Peyer's patch (tissue), 4 donors: ENCODE measurements at places on chromosomes 12 and 14.

DNA sequence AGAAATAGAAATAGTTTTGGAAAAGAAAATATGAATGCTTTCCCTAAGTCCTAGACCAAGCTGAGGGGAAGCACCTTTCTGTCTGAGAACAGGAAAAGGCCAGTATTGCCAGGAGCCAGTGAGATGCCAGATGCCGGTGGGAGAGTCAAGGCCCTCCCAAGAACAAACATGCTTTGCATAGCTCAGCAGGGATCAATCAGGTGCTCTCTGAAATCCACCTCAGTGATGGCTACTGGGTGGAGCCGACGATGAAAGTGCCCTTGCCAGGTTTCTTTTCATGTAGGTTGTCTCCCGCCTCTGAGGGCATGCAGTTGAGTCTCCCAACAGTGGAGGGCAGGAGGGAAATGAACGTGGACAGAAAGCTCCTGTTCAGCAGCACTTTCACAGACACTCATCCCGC is 28.3 kb downstream of the DEGS2 start:
- peaks cover 58% of the 10 kb centered on the region for H3K36me3 ChIP-seq
- H3K4me3 ChIP-seq, result no peak overlapping the region
- H3K27me3 ChIP-seq, result no peaks in the 10 kb centered on the region
- H3K27ac ChIP-seq, result no peak overlapping the region

DNA sequence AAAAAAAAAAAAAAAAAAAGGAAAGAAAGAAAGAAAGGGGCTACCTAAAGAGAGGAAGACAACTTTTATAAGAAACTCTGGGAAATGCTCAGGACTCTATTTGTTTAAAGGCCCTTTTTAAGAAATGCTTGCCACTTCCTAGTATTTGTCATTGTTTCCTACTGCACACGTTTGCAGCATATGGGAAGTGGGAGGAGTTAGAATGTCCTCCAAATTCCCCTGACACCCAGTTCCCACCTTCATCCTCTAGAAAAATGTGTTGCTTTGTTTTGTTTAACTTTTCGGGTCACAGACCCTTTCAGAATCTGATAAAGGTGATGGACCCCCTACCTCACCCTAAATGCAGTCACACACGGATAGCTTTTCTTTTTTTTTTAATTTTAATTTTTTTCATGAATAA is 40.8 kb downstream of the NINJ2 start:
- H3K36me3 ChIP-seq, result no peaks in the 10 kb centered on the region
- no peaks in the 10 kb centered on the region for H3K27me3 ChIP-seq
- no peaks in the 10 kb centered on the region for H3K4me1 ChIP-seq
- DNase-seq, result no peak
- H3K4me3 ChIP-seq, result no peak overlapping the region

GRCh38 chr14:104926619-104927431 is 2.1 kb downstream of the PLD4 start:
- no peak overlapping the region for H3K4me3 ChIP-seq
- no peaks in the 10 kb centered on the region for H3K36me3 ChIP-seq
- H3K27me3 ChIP-seq, result no peaks in the 10 kb centered on the region
- no peaks in the 10 kb centered on the region for H3K4me1 ChIP-seq

DNA sequence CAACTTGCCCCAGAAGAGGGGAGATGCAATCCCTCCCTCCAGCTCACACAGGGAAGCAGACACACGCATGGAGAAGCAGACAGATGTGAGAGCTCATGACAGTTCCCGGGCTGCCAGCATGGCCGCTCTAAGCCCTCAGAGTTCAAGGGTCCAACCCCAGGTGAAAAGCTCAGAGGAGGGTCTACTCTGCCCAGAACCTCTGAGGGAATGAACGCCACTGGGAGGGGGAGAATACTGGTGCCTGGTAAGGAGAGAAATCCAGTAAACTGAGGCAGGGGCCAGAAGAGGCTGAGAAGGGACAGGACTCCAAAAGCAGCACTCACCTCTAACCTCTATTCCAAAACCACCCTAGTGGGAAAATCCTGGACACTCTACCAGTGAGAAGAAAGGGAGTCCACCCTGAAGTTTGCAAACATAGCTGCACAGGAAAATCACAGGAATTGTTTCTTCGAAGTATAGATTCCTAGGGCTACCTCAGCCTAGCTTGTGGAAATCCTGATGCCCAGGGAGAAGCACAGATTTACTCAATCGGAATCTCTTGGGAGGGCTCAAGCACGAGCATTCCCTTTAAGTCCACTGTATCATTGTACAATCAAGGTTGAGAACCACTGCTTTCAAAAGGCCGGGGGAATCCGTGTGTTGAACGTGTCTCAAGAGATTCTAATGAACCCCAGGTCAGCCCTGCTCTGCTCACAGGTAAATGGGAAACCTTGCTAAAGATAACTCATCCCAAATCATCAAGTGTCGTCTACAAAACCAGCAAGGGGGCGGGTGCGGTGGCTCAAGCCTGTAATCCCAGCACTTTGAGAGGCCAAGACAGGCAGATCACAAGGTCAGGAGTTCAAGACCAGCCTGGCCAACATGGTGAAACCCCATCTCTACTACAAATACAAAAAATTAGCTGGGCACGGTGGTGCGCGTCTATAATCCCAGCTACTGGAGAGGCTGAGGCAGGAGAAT is 34.3 kb upstream of the PLEKHG6 start:
- no peak overlapping the region for H3K4me3 ChIP-seq
- no peaks in the 10 kb centered on the region for H3K27me3 ChIP-seq
- DNase-seq, result no peak
- peaks cover 26% of the 10 kb centered on the region for H3K4me1 ChIP-seq

DNA sequence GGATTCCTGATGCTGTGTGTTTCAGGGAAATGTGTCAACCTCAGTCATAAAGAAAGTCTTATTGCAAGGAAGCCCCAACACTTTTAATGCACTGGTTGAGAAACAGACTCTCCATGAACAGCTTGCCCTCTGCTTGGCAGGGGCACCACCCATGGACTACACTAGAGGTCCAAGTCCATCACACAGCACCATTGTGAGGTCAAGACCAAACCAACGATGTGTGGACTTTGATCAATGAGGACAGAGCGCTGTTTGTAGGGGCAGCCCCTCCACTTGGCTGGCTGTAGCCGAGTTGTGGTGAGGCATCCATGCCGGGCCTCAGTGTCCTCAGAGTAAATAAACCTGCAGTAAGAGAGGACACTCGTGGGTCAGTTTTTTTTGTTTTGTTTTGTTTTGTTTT is 29.8 kb downstream of the ZFYVE21 start:
- no peak overlapping the region for H3K27ac ChIP-seq
- no peaks in the 10 kb centered on the region for H3K4me1 ChIP-seq
- no peaks in the 10 kb centered on the region for H3K27me3 ChIP-seq
- DNase-seq, result no peak

- no peaks in the 10 kb centered on the region for H3K27me3 ChIP-seq
- no peak for DNase-seq
- H3K27ac ChIP-seq, result no peak overlapping the region
- H3K36me3 ChIP-seq, result no peaks in the 10 kb centered on the region
- H3K4me3 ChIP-seq, result no peak overlapping the region
These were observed 339.0 kb downstream of the RMST start for GRCh38 chr12:97801471-97802059.

GRCh38 chr12:100213016-100213891 is 12.6 kb downstream of the ACTR6 start:
- H3K27ac ChIP-seq, result no peak overlapping the region
- no peak for DNase-seq
- H3K27me3 ChIP-seq, result no peaks in the 10 kb centered on the region
- peaks cover 60% of the 10 kb centered on the region for H3K36me3 ChIP-seq
- no peaks in the 10 kb centered on the region for H3K4me1 ChIP-seq

DNA sequence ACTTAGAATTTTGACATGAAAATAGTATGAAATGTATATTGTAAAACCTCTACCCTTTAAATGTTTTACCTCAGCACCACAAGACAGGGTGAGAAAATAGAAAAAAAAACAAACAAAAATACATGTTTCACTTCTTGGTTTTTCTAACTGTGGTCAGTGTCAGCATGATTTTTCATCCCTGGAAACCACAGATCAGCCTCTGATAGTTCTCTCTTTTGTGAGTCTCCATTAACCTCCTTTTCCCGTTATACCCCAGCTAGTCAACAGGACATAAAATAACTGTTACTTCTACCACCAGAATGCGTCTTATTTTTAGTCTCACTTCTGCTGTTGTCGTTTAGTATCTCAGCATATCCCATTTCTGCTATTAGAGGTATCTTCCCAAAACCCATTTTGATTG is 48.3 kb upstream of the KCNMB4 start:
- H3K27ac ChIP-seq, result no peak overlapping the region
- H3K27me3 ChIP-seq, result no peaks in the 10 kb centered on the region
- no peaks in the 10 kb centered on the region for H3K36me3 ChIP-seq
- DNase-seq, result no peak

GRCh38 chr14:92397953-92398564 is 75.1 kb downstream of the SLC24A4 start:
- H3K27me3 ChIP-seq, result no peaks in the 10 kb centered on the region
- H3K27ac ChIP-seq, result no peak overlapping the region
- H3K4me1 ChIP-seq, result no peaks in the 10 kb centered on the region
- H3K4me3 ChIP-seq, result no peak overlapping the region

- H3K27ac ChIP-seq, result no peak overlapping the region
- no peaks in the 10 kb centered on the region for H3K4me1 ChIP-seq
- H3K4me3 ChIP-seq, result no peak overlapping the region
- no peaks in the 10 kb centered on the region for H3K36me3 ChIP-seq
These were observed 8.5 kb downstream of the PLEKHD1 start for GRCh38 chr14:69493038-69493437.

DNA sequence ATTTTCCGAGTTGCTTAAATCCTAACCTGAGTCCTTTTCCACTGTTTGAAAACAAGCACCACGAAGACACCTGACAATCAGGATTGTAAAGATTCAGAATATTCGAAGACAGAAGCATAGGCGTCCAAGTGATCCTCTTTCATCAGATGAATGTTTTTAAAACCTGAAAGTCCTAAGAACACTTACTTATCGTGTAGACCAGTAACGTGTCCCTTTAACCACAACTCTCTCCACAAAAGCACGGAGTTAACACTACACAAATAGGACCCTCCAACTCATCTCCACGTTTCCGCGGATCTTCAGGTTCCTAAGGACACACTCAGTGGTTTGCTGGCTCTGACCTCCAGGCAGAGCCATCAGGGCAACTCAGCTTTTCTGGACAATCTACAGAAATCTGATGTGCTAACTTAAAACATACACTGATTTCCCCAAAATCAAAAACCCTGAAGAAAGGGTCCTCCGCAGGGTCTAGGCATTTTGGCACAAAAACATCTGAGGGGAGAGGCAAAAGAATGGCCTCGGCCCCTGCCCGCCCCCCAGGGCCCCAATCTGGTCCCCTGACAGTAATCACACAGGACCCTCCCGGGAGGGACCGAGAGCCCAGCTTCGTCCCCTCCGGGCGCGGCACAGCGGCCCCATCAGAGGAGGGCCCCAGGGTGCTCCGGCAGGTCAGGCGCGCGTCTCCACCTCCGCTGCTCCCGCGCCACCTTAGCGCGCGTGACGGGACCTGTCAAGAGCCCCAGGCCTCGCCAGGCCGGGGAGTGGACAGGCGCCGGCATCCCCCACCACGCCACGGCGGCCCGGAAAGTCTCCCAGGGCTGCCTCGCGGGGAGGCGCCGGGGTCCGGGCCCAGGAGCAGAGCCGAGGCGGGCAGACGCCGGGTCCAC is 925 bp downstream of the DICER1 start:
- peak; percentile 28 for DNase-seq
- peaks cover 19% of the 10 kb centered on the region for H3K4me1 ChIP-seq
- peak overlapping the region; percentile 92 for H3K4me3 ChIP-seq
- no peaks in the 10 kb centered on the region for H3K27me3 ChIP-seq
- H3K36me3 ChIP-seq, result no peaks in the 10 kb centered on the region
- H3K27ac ChIP-seq, result peak overlapping the region; percentile 95

DNA sequence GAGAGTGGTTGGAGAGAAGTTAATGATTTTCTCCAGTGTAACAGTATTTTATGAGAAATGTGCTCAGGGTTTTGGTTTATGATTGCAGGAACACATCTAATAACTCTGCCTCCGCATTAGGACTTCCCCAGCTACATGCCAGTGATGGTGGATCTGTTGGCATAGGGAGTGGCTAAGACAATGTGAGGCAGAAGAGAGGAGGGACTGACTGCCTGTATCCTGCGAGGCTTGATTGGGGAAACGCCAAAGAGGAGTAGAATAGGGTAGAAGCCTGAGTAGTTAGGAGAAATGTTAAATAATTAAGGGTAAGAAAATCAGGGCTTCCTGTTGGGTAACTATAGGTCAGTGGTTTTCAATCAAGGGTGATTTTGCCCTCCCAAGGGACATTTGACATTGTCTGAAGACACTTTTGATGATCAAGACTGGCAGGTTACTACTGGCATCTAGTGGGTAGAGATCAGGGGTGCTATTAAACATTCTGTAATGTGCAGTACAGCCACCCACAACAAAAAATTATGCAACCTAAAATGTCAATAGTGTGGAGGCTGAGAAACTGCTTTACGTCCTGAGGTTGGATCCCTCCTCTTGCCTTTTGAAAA is 12.8 kb downstream of the TDG start:
- no peak overlapping the region for H3K27ac ChIP-seq
- H3K4me3 ChIP-seq, result no peak overlapping the region
- H3K36me3 ChIP-seq, result peaks cover 59% of the 10 kb centered on the region
- no peaks in the 10 kb centered on the region for H3K4me1 ChIP-seq

GRCh38 chr12:126807312-126807865 is 1459.6 kb upstream of the TMEM132C start:
- H3K36me3 ChIP-seq, result no peaks in the 10 kb centered on the region
- no peak overlapping the region for H3K27ac ChIP-seq
- no peaks in the 10 kb centered on the region for H3K4me1 ChIP-seq
- no peak for DNase-seq

DNA sequence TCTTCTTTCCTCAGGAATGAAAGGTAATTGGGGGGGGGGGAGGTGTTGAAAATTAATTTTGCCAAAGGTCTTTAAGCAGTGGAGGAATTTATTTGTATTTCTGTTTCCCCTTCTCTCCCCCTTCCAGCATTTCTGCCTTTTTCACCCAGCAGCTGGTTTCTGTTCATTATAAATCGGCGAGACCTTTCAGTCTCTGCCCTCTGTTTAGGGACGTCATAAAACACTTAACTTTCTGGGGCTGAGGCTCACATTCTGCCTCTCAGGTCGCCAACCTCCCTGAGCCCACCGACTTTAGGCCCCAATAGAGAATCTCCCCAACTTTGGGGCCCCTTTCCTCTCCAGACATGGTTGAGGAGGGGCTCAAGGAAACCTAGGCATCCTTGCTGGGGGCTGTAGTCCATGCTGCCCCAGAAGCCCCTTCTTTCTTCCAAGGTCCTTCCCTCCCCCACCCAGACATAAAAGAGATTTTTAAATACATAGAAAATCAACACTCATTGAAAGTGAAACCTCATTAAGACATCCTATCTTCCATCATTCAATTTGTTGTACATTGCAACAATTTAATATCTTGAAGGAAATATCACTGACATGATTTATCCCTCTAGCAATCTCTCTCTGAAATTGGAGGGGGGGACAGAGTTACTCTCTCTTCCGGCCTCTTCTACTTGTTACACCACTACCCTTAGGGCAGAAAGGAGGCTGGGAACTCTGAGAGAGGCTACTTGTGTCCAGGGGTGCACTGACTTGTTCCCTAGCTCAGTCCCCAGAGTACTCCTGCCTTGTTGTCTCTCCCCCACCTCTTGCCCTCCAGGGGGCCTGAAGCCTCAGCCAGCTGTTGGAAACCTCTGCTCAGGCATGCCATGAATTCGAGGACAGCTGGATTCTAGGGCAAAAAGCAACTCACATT is 2.5 kb upstream of the HOXC6 start:
- H3K27me3 ChIP-seq, result peaks cover 3% of the 10 kb centered on the region
- H3K4me3 ChIP-seq, result peak overlapping the region; percentile 22
- no peaks in the 10 kb centered on the region for H3K4me1 ChIP-seq
- DNase-seq, result no peak

GRCh38 chr12:54383041-54383609 is 1.4 kb downstream of the ZNF385A start:
- no peak for DNase-seq
- H3K27me3 ChIP-seq, result no peaks in the 10 kb centered on the region
- peaks cover 6% of the 10 kb centered on the region for H3K4me1 ChIP-seq
- no peaks in the 10 kb centered on the region for H3K36me3 ChIP-seq

- DNase-seq, result no peak
- no peak overlapping the region for H3K27ac ChIP-seq
- no peaks in the 10 kb centered on the region for H3K27me3 ChIP-seq
- no peak overlapping the region for H3K4me3 ChIP-seq
These were observed 417.5 kb upstream of the TBX3 start for GRCh38 chr12:115101520-115101919.
